Endothelial cell (in vitro differentiated cells): ENCODE measurements at places on chromosomes 1 and 21.

GRCh38 chr1:51990478-51990965 lies at the start of gene RAB3B:
RAB3B (minus strand) TSS chr1:51990700; CDS start chr1:51977117, 13,583 bp downstream.
- peak; percentile 83 for DNase-seq

GRCh38 chr21:29939924-29940275 lies at the start of gene GRIK1:
GRIK1 (minus strand) TSS chr21:29939996.
- no peak for DNase-seq

- no peak for DNase-seq
Measured at GRCh38 chr1:78035121-78035520, 10.6 kb upstream of the GIPC2 start.

- no peak for DNase-seq
Measured at GRCh38 chr1:175269151-175269550, 76.6 kb upstream of the KIAA0040 start.

DNA sequence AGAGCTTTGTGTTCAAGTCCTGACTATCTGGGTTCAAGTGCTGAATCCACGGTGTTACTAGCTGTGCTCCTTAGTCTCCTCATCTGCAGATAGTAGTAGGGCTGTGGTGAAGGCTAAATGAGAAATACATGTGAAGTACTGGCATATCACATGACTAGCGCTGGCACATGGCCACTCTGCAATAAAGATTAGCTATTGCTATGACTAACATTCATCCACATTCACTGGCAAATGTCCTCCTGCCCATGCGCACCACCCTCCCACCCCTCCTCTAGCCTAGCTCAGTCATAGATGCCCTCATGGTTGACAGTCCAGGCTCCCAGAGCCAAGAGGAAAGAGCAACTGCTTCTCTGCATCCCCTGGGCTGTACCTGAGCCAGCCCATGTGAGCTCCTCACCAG lies 8.5 kb upstream of the COL8A2 start:
- DNase-seq = no peak

- peak; percentile 41 for DNase-seq
Measured at GRCh38 chr1:30087465-30087864, 635.9 kb downstream of the MATN1 start.

- peak; percentile 62 for DNase-seq
Measured at GRCh38 chr1:29736582-29737188, 500.4 kb downstream of the PTPRU start.

GRCh38 chr1:230002164-230002803 lies 64.8 kb upstream of the GALNT2 start:
- DNase-seq = no peak

- DNase-seq = no peak
Measured at GRCh38 chr1:119340861-119341261, 27.7 kb upstream of the HAO2 start.

DNA sequence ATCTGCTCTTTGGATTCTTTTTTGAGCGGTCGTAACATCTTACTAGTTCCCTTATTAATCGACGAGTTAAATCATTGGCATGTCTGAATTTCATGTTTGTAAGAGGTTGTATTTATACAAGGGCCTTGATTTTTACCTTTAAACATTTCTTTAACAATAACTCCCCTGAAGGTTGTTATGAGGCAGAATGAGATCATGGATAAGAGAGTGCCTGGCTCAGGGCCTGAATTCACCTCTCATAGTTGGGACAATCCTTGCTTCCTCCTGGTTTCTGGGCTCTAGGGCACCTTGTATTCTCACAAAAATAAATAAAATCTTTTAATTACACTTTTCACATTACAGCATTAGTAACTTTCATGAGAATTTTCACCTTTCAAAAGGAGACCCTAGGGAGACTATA lies 55.4 kb downstream of the MDM4 start:
- DNase-seq = no peak

GRCh38 chr1:165880993-165881392 lies 53.6 kb downstream of the UCK2 start:
- DNase-seq = no peak

DNA sequence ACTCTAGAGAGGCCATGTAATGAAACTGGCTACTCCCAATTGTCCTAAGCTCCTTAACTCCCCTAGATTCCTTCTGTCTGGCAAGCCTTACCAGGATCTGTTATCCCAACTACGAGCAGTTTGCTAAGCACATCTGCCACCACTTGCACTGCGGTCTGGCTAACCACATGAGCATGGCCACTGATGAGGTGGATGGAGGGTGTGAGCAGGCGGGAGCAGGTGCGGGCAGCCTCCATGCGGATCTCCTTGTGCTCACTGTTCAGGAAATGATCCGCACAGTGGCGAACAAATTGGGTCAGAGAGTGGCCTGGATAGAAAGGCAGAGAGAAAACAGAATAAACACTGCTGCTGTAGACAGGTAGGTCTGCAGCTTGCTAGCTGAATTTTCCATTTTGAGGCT lies 24.0 kb downstream of the MTOR start:
- DNase-seq = no peak

GRCh38 chr21:44874240-44874496 lies 678 bp upstream of the PTTG1IP start:
- no peak for DNase-seq

DNA sequence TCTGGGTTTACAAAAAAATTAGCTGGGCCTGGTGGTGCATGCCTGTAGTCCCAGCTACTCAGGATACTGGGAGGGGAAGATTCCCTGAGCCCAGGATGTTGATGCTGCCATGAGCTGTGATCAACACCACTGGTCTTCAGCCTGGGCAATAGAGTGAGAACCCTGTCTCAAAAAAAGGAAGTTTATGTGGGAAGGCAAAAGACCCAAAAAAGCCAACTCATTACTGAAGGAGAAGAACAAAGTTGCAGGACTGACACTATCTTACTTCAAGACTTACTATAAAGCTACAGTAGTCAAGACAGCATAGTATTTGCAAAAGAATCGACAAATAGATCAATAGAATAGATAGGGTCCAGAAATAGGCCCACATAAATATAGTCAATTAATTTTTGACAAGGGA lies 9.2 kb upstream of the PTGS2 start:
- no peak for DNase-seq

DNA sequence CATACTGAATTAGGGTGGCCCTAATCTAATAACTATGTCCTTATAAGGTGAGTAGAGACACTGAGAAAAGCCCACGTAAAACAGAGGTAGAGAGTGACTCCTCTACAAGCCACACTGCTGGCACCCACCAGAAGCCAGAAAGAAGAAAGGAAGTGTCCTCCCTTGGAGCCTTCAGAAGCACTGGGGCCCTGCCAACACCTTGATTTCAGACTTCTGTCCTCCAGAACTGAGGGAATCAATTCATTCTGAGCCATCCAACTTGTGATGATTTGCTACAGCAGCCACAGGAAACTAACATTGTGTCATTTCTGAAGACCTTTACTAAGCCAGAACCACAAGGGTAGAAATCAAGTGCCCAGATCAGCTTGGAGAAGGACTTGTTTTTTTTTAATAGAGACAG lies 15.0 kb downstream of the GNB1 start:
- no peak for DNase-seq

DNA sequence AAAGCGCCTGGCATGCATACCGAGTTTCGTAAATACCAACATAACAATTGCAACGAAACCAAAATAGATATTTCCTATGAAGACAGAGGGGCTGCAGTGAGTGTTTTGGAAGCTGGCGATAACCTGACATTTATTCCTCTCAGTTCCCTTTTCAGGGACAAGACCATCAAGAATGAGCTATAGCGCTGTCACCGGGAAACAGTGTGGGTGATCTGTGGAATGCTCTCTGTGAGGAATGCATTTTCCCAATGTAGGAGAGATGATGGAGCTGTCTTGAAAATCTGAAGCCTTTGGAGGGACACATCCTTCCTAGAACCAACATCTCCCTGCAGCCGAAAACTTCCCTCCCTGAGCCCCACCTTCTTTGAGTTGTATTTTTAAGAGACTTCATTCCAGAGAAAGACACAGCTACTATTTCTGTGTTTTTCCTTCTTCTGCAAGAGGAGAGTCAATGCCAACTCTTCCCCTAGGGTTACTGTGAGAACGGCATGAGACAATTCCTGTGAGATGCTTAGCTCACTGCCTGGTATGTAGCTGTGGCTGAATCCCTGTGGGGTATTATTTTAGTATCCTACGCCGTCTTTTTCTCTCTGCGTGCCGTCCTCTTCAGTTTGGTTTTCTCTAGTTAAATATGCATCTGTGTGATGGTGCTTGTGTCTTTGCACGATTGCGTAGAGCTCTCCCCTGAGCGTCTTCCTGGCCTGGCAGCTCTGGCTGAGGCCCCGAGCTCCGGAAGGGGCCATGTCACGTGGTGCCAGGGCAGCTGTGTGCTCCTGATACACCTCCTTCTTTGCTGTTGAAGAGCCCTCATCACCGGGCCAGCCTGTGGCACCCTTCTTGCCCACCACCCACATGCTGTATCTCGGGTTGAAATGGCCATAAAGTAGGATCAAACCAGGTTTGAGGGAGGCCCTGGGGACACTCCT lies 45.2 kb downstream of the AJAP1 start:
- DNase-seq = no peak

- DNase-seq = no peak
Measured at GRCh38 chr1:162276493-162276892, 100.2 kb downstream of the SPATA46 start.

DNA sequence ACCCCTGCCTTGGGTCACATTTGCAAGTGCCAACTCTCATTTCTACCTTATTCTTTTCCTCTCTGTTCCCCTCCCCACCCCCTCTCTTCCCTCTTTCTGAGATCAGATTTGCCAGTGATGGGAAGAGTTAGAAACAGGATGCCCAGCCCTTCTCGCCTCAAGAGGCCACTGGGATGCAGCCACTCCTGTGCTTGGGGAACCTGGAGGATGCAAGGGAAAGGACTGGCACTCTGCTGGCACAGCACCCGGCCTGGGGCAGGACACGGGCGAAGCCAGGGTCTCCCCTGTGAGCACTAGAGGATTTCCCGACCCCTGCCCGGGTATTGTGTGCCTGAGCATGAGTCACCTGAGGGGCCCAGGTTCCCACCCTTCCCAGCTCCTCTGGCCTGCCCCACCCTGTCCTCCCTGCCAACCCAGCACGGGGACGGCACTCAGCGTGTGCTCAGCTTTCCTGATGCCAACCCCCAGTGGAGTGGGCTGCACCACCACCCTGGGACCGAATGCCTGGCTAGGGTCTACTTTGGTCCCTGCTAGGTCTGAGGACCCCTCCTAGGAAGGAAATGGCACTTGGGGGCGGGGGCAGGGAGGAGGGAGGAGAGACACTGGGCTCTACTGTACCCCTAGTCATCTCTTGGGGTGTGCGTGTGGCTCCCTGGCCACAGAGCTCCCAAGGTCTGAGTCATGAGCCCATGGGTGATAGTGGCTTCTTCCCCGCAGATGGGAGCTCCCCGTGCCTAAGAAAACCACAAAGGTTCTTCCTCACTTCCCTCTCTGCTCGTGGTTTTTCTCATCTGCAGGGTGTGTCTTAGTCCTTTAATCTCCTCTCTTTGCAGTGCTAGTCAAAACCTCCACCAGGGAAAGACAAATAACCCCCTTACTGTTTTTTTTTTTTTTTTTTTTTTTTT lies 12.4 kb downstream of the LMNA start:
- DNase-seq = no peak

- no peak for DNase-seq
Measured at GRCh38 chr1:221053889-221054288, 174.6 kb downstream of the HLX start.

- no peak for DNase-seq
Measured at GRCh38 chr1:248788327-248788726, 32.8 kb upstream of the LYPD8 start.

GRCh38 chr1:17588048-17588871 lies 48.8 kb downstream of the ARHGEF10L start:
- no peak for DNase-seq

GRCh38 chr1:218473522-218473921 lies 128.4 kb downstream of the TGFB2 start:
- DNase-seq = no peak

DNA sequence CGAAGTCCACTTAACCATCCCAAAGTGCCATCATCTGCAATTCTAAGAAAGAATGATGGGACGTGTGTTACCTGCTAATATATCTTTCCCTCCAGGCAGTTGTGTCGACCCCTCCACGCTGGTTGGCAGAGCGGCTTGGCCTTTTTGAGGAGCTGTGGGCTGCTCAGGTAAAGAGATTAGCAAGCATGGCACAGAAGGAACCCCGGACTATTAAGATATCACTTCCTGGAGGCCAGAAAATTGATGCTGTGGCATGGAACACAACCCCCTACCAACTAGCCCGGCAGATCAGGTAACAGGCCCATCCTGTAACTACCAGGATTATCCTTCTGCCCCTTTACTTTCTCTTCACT lies 520 bp downstream of the TARS2 start:
- DNase-seq = no peak

DNA sequence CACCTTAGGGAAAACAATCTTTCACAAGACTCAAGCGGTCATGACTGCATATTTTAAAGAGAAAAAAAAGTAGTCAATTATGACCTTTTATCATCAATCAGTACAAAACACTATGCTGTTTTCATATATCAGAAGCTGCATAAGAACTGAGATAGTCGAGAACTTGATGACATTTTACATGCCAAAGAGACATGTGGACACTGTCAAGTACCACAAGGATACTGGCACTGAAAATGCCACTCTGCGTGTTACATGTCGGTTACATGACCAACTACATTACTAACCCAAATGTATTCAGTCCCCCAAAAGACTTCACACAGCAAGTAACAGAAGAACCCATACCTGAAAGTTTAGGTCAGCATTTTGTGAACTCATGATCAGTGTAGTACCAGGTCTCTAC lies 975.0 kb upstream of the ADGRL4 start:
- no peak for DNase-seq

GRCh38 chr21:42374457-42374856 lies 8.1 kb upstream of the TFF1 start:
- DNase-seq = no peak

- DNase-seq = no peak
Measured at GRCh38 chr1:65068202-65069010, 79.6 kb upstream of the AK4 start.

DNA sequence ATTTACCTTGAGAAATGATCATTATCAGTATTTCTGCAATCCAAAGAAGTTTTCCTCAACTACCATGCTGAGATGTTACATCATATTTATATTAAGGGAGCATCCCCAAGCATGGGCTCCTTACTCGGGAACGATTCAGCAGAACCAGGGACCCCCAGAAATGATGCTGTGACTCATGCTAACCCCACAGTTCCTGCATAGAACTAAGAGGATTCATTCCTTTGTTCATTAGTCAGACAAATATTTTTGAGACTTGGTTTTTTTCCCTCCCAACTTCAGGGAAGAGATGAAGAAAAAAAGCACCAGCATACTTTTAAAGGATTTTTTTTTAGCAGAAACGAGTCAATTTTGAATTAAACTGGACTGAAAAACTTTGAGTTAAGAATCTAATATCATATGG lies 49.2 kb upstream of the COL24A1 start:
- DNase-seq = no peak

GRCh38 chr21:36255663-36256062 lies 64.3 kb upstream of the MORC3 start:
- DNase-seq = no peak

- DNase-seq = no peak
Measured at GRCh38 chr1:1324084-1324523, 356 bp downstream of the INTS11 start.

GRCh38 chr1:163512349-163512989 lies 190.7 kb downstream of the NUF2 start:
- no peak for DNase-seq
